CD4-positive, alpha-beta T cell treated with Interleukin-12 subunit alpha and Interleukin-12 subunit beta, for 1 hour (primary cell): ENCODE measurements at places on chromosomes 16 and 17.

- no peak for DNase-seq
Observed at GRCh38 chr17:29157310-29157709, 22.9 kb downstream of the MYO18A start.

DNA sequence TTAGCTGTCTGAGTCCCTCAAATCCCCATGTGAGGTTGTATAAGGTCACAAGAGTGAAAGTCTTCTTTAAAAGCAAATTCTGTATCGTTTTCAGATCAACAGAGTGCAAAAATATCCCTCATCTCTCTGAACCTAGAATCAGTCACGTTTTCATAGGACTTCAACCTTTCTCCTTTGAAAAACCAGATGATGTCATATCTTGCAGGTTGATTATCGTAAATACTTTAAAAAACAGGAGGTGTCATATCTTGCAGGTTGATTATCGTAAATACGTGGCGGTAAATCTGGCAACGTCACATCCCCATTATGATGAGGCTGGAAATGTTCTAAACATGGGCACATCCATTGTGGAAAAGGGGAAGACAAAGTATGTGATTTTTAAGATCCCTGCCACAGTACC, 25.9 kb downstream of the BCO1 start:
- no peak for DNase-seq

- no peak for DNase-seq
Observed at GRCh38 chr17:19707728-19708221, 8.6 kb downstream of the SLC47A2 start.

DNA sequence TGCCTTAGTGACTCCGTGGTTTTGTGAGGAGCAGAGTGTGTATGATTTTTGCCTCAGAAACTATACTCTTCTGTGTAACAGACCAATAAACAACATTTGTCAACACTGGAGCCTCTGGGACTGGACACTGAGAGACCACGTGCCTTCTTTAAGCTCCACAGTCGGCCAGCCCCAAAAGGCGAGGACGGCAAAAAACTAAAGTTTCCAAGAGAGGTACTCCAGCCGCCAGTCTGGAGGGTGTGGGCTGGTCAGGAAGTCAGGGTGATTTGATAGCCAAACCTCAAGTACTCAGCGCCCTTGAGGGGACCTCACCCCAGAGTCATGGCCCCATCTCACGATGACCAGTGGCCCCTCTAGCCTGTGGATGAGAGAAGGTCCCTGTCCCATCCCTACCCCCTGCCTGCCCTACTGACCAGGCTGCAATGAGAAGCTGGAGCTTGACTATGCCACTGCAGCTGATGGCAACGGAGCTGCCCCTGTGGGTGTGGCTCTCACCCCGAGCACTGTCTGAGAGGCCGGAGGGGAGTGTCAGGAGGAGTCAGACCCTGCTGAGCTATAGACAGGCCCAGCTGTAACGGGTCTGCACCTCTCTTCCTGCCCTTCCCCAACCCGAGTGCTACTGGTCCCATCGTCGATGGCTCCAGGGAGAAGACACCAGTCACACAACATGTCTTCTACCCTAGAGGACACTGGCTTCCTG, 19.8 kb downstream of the MNT start:
- DNase-seq, result no peak

- no peak for DNase-seq
Observed at GRCh38 chr17:73424571-73424970, 112.8 kb upstream of the CDC42EP4 start.

DNA sequence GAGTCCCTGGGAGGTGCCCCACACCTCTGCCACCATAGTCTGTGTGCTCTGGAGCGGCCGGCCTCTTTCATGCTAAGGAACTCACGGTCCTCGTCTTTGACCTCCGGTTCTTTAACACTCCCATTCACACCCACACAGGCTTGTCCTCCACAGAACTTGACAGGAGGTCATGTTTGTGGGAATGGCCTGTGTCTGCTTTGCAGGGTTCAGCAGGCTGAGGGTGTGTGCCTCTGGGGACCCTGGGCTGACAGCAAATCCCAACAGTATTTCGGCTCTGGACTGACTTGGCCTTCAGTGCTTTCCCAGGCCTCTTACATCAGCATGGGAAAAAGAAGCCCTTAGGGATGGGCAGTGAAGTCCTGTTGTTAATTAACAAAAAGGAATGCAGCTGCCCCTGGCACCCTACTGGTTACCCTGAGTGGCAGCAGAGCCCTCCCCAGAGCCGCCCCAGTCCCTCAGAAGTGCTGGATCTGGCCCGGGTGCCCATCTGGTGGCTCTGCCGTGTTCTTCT, 35.4 kb upstream of the ADORA2B start:
- no peak for DNase-seq

- no peak for DNase-seq
Observed at GRCh38 chr17:74475189-74475588, 8.8 kb downstream of the CD300A start.

DNA sequence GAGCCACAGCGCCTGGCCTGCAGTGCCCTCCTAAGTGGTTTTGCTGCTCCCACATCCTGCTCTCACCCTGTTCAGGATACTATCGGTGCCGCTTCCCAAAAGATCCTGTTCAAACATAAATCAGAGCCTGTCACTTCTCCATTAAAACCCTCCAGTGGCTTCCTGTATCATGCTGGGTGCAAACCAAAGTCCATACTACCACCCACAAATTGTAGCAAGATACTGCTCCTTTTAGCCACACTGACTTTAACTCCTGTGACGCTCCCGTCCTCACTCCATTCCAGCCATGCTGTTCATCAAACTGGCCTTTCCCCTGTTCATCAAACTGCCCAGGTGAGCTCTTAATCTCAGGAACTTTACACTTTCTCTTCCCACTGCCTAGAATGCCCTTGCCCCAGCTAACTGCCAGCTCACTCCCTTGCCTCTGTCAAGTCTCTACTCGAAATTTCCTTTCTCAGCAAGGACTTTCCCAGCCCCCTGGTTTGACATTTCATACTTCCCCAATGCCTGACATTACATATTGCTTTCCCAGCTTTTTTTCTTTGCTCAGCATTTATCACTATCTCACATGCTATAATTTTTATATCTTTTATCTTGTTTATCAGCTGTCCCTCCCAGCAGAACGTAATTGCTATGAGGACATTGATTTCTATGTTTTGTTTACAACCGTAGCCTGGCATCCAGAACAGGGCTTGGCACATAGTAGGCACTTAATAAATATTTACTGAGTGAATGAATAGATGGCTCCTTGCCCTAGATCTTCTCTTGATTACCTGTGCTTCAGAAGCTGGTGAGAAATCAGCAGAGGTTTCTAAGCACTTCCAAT, 44.3 kb upstream of the SMURF2 start:
- DNase-seq, result no peak

DNA sequence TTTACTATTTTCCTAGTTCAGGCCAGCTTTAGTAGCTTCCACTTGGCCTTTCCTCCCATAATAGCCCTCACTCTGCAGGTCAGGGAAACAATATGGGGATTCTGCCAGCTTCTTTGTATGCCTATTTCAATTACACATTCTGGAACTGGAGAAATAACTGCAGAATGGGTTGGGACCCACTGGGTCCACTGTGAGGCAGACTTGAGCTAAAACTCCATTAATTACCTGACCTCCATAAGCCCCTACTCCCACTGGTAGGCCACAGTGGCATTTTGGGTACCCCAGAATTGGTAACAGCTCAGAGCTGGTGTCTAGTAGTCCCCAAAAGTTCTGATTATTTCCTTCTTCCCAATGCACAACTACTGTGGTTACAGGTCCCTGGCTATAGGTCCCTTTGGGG, 16.7 kb upstream of the TENT4B start:
- no peak for DNase-seq

DNA sequence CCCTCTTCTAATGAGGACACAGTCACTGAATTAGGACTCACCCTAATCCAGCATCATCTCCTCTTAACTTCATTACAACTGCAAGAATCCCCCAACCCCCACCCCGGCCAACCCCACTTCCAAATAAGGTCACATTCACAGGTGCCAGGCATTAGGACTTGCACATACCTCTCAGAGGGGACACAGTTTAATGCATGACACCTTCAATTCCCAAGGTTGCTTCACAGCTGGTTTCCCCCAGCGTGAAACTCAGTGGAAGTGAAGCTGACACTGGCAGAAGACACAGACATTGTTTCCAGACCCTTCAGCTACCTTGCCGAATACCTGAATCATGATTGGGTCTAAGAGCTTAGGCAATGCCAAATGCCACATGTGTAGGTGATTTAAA, 217.0 kb upstream of the DYNLRB2 start:
- no peak for DNase-seq

DNA sequence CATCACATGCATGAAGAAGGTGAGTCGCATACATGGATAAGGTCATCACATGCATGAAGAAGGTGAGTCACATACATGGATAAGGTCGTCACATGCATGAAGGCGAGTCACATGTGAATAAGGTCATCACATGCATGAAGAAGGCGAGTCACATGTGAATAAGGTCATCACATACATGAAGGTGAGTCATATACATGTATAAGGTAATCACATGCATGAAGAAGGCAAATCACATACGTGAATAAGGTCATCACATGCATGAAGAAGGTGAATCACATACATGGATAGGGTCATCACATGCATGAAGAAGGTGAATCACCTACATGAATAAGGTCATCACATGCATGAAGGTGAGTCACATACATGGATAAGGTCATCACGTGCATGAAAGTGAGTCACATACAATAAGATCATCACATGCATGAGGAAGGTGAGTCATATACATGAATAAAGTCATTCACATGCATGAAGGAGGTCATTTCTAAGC, 105.1 kb upstream of the SDK2 start:
- no peak for DNase-seq

DNA sequence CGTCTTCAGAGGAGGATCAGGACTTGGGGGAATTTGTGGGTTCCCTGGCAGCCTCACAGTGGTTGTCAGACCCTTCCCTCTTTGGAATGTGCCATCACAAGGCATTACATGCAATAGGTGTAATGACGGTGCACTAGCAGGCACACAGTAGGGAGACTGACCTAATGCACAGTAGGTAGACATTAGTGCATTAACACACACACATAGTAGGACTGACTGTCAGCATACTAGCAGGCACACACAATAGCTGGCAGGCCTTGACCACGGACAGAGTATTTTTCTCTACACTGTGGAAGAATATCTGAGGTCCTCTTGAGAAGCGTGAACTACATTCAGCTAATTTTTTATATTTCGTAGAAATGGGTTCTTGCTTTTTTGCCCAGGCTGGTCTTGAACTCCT, 10.9 kb upstream of the UBALD2 start:
- DNase-seq, result no peak

DNA sequence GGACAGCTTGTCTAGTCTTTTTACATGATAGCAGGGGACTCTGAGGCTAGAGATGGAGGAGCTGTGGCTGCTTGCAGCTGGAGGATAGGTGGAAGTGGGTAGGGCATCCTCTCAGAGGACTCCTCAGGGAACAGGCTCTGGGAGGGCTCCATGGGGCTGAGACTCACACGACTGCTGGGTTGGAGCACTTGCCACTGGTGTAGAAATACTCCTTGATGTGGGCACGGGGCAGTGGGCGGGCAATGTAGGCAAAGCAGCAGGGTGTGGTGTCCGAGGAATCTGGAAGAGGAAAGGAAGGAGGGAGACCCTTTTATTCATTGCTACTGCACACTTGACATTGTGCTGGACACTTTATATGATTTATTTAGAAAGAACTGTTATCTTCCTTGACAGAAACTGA, 1.8 kb downstream of the CCL5 start:
- DNase-seq, result no peak

DNA sequence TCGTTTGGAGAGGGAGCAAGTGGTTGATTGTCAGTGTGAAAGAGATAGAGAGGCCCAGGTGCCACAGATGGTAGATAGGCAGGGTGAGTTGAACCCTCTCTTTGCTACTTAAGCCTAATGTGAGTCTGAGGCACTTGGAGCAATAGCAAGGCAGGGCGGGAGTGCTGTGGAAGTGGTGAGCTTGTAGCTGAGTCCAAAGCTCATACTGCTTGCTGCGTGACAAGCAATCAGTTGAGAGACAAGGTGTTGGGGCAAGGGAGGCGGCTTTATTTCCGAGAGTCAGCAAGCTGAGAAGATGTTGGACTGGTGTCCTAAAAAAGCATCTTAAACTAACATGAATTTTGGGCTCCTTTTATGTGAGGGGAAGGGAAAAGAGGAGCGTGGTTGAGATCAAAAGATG, 112.9 kb upstream of the ZKSCAN2 start:
- DNase-seq, result no peak

DNA sequence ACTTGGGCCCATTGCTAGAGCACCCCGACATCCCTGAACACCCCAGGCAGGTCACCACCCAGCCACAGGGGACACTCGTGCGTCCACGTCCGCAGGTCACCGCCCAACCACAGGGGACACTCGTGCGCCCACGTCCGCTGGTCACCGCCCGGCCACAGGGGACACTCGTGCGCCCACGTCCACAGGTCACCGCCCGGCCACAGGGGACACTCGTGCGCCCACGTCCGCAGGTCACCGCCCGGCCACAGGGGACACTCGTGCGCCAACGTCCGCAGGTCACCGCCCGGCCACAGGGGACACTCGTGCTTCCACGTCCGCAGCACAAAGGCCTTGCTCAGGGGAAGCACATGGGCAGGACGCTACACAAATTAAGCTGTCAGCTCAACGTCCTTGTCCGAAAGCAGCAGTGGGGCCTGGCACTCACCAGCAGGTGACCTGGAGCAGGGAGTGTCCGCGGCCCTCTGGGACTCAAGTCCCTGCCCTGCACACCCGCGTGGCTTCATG, 17.7 kb downstream of the GALNS start:
- DNase-seq, result no peak

DNA sequence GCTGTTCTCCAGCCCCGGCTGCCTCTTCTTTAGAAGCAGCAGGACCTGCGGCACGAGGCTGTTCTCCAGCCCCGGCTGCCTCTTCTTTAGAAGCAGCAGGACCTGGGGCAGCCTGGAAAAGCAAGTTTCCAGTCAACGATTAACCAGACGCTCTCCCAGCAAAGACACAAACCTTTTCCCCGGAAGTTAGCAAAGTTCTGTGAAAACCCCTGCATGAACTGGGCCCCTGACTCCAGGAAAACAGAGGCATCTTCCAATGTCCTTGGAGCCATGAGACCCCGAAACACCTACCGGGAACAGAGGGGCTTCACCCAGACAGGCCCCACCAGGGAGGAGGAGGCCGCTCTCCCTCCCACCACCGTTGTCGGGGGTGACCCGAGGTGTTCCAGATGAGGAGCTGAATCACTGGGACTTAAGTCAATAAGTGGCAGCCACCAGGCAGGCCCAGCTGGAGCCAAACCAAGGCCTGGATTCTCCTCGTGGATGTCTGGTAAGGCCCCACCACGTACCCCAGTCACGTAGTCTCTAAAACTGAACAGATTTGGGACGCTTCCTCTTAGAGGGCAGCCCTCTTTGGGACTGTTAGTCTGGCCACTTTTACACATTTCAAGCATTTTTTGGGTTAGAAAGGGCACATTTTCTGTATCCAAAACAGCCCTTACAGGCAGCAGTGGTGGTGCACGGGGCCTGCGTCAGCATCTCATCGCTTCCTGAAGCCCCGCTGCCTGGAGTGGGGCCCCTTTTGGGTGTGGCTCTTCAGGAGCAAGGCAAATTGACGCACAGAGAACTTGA, at the start of gene RPH3AL:
Gene RPH3AL (minus strand): TSS at position 387 of the 792 bp plus-strand sequence. CDS start 25,264 bp downstream, outside the sequence.
- DNase-seq, result no peak

DNA sequence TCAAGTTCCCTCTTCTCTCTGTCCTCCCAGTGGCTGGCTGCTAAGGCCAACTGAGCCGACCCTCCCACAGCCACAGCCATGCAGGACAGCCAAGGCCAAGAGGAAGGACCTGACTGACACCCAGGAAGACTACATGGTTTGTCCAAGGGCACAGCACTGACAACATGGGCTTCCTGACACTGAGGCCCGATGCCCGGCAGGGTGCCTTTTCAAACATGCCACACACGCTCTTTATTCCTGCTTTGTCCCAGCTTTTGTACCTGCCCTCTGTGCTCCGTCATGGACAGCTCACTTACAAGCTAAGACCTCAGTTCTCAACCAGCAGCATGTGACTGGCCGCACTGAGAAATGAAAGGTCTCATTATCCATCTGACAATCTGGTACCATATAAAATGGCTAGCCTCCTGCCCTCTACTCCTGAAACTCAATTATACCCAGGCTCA, 45.8 kb downstream of the TEX2 start:
- DNase-seq, result no peak
